ENCODE measurements at places on chromosomes 13 and 19.
A peak's percentile ranks its signal among the peaks of the same experiment; 100 is the strongest.

- no peak for DNase-seq
Measured at GRCh38 chr19:51959791-51960190, 26.8 kb downstream of the ZNF350 start.

DNA sequence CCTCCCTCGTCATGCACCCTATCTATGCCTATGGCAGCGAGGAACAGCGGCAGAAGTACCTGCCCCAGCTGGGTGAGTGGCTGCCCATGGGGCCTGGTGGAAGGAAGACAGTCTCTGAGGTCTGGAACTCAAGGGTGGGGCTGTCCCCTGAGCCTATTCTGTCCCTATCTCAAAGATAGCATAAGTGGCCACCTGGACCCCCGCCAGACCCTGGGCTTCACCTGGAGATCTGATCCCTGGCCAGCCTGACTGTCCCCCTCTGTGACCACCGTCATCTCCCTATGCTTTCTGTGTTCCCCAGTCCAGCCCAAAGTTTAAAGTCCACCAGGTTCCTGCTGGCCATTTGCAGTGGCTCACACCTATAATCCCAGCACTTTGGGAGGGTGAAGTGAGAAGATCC is 2.6 kb downstream of the GCDH start:
- no peak for DNase-seq

GRCh38 chr13:94709001-94709834 is 3.1 kb downstream of the SOX21 start:
- no peak for DNase-seq

- no peak for DNase-seq
Measured at GRCh38 chr19:29562299-29563297, 36.8 kb downstream of the VSTM2B start.

DNA sequence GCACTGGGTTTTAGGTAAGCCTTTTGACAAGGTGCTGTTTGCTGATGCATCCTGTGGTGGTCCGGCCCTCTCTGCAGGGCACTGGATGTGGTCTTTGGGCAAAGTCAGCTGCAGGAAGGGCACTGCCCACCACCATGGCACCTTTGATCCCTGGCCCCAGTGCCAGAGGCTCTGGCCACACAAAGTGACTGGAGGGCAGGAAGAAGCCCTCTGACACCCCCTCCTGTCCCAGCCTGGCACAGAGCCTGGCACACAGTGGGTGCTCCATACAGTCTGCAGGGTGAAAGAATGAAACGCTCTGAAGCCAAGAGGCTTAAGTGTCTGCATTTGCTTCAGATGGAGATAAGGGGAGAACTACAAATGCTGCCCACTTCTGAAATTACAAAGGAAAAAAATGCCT is 47.6 kb upstream of the CNMD start:
- no peak for DNase-seq

DNA sequence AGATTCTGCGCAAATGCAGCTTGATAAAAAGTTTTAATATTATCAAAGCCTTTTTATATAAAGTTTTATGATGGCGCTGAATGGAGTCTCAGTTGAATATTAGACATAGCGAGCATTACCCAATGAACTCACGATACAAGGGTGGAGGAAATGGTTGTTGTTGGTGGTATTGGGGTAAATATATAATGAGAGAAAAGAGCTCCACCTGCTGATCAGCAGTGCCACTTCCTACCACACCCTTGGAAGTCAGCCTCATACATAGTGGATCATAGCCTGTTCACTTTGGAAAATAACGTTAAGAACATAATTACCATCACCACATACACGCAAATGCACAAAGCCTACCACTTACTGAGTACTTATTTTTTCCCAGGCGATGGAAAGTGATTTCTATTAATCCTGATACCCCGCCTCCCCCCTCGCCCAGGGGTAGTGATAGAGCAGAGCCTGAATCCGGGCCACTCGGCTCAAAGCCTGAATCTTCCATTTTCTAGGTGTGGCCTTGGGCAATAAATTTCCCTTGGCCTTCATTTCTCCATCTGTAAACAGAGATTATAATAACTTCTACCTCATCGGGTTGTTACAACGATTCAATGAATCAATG is 358.3 kb downstream of the KLF5 start:
- no peak for DNase-seq

DNA sequence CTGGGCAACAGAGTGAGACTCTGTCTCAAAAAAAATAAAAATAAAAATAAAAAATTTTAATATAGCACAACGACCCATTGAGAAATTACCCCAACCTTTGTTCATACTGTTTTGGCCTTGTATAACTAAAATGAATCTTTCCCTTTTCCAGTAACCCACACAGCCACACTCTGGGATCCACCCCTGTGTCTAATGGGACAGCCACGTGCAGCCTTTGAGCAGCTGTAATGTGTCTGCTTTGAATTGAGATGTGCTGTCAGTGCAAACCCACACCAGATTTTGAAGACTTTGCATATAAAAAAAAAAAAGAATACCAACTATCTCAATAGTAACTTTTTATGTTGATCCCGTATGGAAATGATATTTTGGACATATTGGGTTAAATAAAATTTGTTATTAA is 112.7 kb upstream of the UBL3 start:
- no peak for DNase-seq

GRCh38 chr19:52120286-52120685 is 19.5 kb downstream of the ZNF616 start:
- no peak for DNase-seq

DNA sequence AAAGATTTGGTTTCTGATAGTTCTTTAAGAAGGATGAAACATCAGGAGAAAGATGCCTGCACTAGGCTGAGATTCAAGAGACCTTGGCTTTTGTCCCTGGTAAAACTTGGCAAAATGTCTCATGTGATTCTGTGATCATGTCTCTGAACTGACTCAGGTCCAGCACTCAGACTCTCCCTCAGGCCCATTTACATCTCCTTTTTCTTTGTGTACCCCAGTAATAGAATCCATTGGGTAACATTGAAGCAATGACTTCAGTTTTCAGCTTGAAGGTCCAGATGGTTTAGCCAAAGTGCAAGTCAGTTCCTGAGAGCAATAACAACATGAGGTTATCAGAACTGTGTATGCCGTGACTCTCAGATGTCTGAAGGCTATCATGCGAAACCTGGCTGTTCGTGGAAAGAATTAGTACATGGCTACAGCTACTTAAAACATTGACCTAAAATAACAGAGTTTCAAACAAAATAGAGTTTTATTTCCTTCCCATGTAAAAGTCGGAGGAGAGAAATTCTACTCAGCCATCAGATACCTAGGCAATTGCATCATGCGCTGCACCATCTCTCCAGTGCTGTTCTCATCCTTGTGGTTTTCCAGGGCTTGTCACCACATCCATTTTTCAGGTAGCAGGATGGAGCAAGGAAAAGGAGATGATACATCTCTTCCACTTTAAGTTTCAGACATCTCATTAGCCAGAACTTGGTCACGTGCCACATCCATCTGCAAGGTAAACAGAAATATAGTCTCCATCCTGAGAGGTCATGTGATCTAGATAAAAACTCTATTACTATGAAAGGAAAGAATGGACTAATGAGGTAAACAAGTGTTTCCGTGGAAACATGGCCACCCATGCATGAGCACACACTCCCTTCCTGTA is 117.3 kb downstream of the POSTN start:
- DNase-seq: no peak

- DNase-seq: no peak
Measured at GRCh38 chr13:20460761-20461160, 64.9 kb downstream of the CRYL1 start.

GRCh38 chr19:1450735-1451731 is 1.1 kb downstream of the APC2 start:
- DNase-seq: no peak

DNA sequence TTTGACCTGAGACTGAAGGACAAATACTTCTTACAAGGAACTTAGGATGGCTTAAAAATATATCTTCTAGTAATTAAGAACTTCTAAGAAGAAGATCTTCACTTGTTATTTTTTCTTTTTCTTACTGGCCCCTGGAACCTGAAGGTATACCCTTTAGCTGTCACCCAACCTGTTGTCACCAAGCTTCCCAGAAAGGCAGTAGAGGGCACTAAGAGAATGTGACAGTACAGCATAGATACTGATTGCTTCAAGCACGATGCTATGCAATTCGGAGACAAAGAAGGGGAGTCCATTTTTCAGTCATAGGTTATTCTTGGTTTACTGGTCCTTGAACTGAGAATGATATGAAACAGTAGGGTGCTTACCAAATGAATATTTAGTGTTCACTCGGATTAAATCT is 208.3 kb upstream of the PCDH9 start:
- peak; percentile 2 for DNase-seq

DNA sequence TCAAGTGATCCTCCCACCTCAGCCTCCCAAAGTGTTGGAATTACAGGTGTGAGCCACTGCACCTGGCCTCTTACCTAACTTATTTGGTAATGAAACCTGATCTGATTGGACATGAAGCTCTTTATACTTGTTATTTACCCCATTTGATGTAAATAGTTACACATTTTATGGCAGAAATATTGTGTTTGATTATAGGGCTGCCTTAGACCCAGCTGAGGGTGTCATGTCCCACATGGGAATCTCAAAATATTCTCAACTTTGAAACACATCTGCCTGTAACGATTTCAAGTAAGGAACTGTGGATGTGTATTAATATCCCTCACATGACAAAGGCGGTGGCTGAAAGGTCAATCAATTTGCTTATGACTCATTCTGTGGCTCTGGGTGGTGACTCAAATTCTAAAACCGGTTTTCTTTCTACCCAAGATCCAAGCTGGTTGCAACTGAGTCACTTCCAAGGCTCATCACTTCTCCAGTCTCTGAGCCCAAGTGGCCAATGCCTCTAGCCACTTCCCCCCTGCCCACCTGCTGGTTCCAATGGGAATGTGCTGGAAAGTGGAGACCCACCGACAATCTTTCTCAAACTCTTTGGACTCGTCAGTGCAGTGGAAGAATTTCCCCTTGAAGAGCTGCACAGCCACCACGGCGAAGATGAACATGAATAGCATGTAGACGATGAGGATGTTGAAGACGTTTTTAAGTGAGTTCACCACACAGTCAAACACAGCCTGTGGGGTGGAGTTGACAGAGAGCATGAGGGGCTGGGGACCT is 110.9 kb downstream of the IER2 start:
- DNase-seq: no peak

GRCh38 chr19:40425450-40426287 is at the start of gene SERTAD1:
Gene SERTAD1 (minus strand): TSS chr19:40425992. CDS start chr19:40423546, 2,446 bp downstream.
- peak; percentile 97 for DNase-seq

DNA sequence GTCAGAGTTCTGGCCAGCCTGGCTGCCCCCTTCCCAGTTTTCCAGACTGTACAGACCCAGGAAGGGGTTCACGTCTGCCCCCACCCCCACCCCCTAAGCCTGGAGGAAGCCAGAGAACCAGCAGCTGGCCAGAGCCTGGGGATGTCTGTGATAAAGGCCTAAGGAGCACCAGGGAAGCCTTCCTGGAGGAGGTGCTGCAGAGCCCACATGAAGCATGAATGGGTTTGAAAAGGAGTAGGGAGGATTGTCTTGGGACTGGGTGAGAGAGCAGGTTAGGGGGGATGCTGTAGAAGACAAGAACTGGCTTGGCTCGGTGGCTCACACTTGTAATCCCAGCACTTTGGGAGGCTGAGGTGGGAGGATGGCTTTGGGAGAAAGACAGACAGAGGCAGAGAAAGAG is 5.8 kb downstream of the SHKBP1 start:
- DNase-seq: no peak

DNA sequence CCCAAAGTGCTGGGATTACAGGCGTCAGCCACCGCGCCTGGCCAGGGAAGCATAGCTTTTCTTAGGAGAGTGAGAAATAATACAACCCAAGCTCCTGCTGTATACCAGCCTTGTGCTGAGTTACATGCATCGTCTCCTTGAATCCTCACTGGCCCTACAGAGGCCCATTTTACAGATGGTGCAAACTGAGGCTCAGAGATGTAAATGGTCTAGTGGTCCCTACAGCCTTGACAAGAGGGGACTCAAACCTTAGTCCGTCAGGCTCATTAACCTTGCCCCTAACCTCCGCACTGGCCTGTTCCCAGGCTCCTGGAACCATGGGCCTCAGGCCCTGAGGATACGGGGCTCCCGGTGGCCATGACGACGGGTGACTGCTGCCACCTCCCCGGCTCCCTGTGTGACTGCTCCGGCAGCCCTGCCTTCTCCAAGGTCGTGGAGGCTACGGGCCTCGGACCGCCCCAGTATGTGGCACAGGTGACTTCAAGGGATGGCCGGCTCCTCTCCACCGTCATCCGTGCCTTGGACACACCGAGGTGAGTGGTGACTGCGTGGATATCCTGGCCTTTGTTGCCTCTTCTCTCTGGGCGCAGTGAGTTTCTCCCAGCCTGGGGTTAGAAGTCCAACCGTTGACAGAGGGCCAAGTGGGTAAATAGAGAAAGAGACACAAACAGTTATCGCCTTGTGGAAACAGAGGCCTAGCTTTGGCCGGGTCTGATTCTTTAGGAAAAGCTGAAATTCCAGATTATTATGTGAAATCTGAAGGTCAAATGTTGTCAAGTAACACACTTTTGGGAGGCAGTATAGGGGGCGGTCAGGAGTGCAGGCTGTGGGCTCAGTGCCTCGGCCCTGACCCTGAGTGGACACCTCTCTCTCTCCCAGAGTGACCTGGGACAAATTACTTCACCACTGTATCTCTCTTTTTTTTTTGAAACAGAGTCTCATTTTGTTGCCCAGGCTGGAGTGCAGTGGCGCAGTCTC is 8.7 kb downstream of the MARCHF2 start:
- DNase-seq: no peak

DNA sequence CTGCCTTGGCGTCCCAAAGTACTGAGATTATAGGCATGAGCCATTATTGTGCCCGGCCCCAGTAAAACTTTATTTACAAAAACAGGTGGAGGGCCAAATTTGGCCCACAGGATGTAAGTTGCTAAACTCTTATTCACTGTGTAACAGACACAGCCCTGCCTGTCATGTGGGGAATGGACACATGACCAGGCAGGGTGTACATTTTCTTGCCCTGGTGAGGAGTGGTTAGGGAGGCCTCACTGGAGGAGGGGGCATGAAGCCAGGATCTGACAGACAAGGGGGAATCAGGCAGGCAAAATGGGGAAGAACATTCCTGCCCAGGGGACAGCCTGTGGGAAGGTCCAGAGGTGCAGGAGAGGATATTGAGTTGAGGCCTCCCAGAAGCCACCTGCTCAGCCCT is 7.4 kb upstream of the PGLS start:
- no peak for DNase-seq

All from NCI-H2107 (cell line).